RWPE1 (cell line): ENCODE measurements at places on chromosomes 5 and 9.
A peak's percentile ranks its signal among the peaks of the same experiment; 100 is the strongest.

GRCh38 chr9:84681516-84682285 lies 12.2 kb downstream of the NTRK2 start:
- no peak for DNase-seq

GRCh38 chr5:67969631-67970030 lies 245.9 kb upstream of the PIK3R1 start:
- DNase-seq, result peak; percentile 25

DNA sequence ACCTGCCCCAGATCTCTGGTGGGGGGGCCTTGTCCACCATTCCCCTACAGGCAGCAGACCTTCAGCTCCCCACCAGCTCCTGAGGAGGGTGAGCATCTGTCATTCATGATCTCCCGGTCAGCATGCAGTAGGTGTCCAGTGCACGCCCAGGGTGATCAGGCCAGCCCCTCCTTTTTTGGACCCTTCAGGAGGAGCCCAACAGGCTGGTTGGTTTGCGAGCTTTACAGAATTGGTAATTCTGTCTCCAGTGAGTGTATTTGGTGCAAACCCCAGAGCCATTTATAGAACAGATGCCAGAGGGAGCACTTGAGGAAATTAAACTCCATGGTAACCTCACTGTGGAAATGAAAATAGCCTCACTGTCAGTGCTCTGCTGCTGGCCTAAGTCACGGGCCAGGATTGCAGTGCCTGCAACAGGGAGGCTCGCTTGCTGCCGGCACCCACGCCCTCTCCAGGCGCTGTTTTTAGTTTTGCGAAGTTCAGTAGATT lies 23.4 kb downstream of the WNK2 start:
- DNase-seq, result no peak

DNA sequence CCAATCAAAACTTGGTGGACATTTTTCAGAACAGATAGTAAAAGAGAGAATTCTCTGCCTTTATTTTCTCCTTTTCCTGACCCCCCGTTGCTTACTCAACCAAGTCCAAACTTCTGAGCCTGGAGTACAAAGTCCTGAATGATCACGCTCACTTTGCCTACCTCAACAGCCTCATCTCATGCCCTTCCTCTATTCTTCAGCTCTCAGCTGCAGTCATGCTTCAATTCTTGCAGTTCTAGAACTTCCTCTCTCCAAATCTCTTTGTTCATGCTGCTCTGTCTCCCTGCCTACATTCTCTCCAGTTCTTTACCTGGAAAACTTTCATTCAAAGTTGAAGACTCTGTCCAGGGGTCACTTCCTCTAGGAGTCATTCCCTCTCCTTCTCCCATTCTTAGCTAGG lies 398.5 kb upstream of the SLC24A2 start:
- DNase-seq, result no peak

DNA sequence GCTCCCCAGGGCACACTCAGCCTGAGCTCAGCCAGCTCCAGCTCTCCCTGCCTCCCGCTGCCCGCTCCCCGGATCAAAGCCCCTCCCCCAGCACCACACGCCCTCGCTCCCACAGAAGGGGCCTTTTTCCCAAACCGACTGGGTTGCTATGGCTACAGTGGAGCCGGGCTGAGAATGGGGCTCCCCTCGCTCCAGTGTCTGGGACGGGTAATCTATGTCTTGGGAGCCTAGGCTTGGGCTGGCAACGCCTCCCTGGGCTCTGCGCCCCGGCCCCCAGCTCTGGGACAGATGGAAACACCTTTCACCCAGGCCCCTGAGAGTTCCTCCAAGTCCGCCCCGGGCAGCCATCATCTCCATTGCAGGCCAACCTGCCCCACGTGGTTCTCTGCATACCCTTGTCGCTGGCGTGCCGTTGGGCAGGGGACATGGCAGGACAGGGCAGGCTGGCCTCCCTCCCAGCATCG lies 29.6 kb downstream of the NOTCH1 start:
- DNase-seq, result no peak

GRCh38 chr5:969408-969839 lies 39.2 kb upstream of the NKD2 start:
- DNase-seq, result no peak

DNA sequence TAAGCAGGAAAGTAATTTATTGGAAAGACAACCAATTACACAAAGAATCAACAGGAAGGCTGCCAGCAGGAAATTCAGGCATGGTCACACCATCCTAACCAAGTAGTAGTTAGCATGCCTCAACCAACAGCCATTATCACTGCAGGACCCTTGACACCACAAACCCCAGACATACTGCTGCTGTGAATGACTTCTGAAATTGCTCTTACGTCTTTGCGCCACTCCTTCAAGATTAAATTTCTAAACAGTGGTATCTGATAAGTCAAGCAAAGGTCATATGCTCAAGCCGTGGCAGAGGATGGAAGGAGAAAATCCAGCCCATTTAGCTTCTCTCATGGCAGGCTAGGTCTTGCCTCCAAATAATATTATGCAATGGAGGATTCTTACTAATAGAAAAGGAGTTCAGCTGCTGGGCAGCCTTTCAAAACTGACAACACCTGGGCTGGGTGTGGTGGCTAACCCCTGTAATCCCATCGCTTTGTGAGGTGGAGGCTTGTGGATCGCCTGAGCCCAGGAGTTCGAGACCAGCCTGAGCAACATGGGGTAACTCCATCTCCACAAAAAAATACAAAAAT lies 5.0 kb upstream of the PTGER4 start:
- DNase-seq, result peak; percentile 66

- DNase-seq, result no peak
Measured at GRCh38 chr9:135299651-135300345, 179.8 kb upstream of the PPP1R26 start.

GRCh38 chr5:148799737-148800527 lies 26.5 kb upstream of the ADRB2 start:
- DNase-seq, result no peak
